Chondrocyte (in vitro differentiated cells): ENCODE measurements at places on chromosomes 1 and 21.

DNA sequence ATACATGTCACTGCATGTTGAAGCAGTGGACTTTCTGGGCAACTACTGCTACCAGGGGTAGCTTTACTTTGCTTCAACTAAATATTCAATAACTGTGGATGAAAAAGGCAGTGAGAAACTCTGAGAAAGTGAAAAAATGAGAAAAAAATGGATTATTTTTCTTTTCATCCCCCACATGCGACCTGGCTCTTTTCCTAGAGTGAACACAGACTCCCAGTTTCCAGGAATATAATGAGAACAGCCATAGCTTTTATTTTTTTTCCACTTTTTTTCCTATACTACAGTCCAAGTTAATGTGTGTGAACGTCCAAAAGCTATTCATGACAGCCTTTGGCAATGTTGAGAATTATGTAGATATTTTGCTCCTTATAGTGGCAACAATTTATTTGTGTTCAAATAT lies 230.4 kb downstream of the DNM3 start:
- DNase-seq = no peak

DNA sequence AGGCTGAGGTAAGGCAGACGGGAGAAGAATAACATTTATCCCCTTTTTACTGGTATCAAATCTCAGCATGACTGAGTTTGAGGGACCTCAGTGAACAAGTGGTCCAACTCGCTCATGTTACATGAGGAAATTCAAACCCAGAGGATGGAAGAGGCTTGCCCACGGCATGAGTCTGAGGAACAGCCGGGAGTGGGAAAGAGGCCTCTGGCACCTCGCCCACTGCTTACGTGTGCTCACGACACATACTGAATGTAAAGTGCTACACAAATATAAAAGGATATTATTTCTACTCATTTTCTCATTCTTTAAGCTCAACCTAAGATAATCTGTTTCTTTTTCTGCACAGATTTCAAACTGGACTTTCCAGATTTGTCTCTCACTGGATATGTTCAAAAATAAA lies 14.7 kb downstream of the BEND5 start:
- DNase-seq = no peak

GRCh38 chr1:151626740-151627334 lies 15.0 kb downstream of the SNX27 start:
- no peak for DNase-seq

DNA sequence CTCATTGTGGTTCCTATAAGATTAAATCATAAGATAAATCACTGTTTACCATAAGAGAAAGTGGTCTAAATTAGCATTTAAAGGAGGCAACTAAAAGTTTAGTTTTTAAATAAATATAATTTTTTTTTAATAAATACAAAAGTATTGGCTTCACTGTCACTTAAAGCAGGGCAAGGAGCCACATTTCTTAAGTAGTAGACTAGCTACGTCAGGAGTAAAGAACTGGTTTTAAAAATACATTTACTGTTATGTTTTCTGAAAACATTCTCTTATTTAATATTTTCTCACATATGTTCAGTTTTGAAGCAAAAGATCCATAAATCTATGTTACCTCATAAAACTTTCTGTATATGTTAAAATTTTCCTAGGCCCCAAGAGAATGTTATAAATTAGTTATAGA lies 2.2 kb downstream of the ANGPTL1 start:
- no peak for DNase-seq

- DNase-seq = peak; percentile 26
These were observed 1.7 kb upstream of the NECTIN4 start for GRCh38 chr1:161091093-161091492.

GRCh38 chr1:156195853-156196252 lies 1.9 kb downstream of the SLC25A44 start:
- DNase-seq = no peak

DNA sequence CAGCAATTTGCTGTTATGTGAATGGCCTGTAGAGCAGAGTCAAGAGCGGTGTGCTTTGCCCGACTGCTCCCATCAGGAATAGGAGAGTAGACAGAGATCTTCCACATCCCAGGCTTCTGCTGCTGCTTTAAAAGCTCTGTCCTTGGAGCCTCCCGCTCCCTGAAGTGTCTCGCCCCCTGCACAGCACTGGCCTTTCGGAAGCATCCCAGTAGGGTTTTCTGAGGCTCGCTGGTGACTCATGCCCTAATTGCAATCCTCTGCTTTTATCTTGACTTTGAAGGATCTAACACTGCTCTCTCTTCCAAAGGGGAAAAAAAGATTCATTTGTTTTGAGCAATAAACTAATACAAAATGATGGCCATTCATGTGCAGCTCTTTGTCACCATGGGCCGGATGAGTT lies 13.3 kb upstream of the CD101 start:
- no peak for DNase-seq

DNA sequence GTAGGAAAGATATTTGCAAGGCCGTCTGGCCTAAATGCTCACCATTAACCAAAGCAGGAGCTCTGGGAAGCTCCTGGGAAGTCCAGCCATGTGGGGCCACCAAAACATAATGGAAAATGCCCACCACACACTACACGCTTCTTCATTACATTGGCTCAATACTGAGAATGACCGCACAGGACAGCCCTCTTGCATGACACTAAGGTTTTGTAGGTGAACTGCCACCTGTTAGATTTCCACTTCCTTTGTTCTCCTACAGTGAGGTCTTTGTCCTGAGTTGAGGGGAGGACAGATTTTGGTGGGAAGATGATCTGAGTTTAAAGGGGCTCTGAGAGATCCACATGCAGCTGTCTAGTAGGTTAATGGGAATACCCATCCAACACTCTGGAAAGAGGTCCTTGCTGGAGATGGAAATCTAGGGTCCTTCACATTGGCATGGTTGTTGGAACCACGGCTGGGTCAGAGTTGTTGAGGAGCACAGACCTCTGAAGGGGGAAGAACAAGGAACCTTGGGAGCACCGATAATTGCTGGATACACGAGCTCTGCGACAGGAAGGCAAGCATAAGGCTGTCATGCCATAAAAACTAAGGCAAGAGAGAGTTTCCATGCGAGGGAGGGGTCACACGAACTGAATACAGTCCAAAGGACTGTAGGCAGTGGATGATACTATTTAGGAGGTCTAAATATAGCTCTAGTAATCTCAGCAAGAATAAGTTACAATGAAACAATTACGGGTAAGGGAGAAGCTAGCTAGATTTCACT lies 105.5 kb upstream of the IRF2BP2 start:
- no peak for DNase-seq

DNA sequence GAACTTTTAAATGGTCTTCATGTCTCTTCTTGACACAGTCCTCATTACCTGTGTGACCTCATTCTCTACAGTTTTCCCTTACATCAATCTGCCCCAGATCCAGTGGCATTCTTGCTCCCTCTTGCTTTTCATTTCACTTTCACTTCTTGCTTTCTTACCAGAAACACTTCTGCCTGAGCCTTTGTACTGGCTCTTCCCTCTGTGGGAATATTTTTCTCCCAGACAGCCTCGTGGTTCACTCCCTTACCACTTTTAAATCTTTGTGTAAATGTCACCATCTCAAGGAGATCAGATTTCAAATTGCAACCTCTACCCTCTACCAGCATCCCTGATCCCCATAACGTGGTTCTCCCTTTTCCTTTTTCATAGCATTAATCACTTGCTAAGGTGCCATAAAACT lies 73.2 kb downstream of the DISC1 start:
- no peak for DNase-seq

DNA sequence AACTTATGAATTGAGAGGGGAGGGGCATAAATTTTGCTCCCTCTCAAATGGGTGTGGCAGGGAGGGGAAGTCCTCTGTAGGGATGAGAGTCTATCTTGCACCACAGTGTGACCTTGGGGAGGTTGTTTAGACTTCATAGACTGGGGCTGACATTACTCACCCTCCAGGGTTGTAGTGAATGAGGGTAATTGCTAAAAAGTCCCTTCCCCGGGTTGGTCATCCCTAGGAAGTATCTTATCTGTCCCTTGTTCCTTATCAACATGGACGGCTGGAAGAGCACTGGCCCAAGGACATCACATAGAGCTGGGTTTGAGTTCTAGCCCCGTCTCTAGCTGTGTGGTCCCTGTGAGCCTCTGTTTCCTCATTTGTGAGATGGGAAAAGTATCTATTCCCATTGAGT lies 52.4 kb upstream of the SLC2A1 start:
- DNase-seq = no peak

GRCh38 chr1:155113450-155113980 lies 14.2 kb upstream of the EFNA1 start:
- no peak for DNase-seq

- DNase-seq = no peak
These were observed 589.7 kb downstream of the PTPRU start for GRCh38 chr1:29825941-29826415.

- no peak for DNase-seq
These were observed 203.0 kb downstream of the PLPP3 start for GRCh38 chr1:56376188-56376984.

- no peak for DNase-seq
These were observed 16.7 kb upstream of the SERBP1 start for GRCh38 chr1:67446893-67447292.

GRCh38 chr1:51301152-51301843 lies 29.1 kb downstream of the TTC39A start:
- no peak for DNase-seq
